ENCODE measurements at places on chromosomes 5 and 9. TPM values are rescaled to one million over a fixed set of nuclear protein-coding genes. Genes with fewer than 3 reads are reported as not detected.

DNA sequence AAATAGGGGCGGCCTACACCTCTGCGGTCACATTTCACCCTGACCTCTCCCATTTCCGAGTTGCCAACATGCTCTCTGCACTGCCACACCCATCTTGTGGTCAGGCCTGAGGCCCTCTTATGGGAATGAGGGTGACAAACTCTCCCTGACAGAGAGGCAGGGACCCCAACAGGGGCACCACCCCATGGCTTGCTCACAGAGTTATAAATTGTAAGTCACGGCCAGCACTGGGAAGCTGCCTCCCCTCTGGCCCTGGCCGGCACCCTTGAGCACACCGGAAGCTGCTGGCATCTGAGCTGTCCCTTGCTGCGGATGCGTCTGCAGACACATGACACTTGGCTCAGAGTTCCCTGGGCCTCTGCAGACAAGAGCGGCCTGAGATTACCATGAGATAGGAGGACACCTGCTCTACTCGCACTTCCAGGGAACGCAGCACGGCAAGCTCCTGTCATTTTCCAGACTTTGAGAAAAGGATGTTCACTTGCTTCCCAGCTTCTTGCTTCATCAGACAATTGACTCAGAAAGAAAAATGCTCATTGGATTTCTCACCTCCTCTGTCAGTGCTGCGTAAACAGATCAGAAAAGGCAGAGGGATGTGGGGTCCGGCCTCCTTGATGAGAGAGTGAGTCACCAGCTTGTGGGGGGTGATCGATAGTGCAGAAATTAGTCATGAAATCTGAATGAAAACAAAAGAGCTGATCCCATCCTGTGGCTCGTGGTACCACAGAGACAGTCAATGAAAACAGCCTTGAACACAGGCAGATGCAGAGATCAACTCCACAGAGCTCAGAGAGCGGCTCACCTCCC lies 269.8 kb downstream of the SYK start:
- peaks cover 9% of the 10 kb centered on the region for H3K27me3 ChIP-seq
- no peak overlapping the region for H3K27ac ChIP-seq
- H3K4me3 ChIP-seq = peak overlapping the region; percentile 35
- H3K4me1 ChIP-seq = peaks cover 5% of the 10 kb centered on the region
- no peaks in the 10 kb centered on the region for H3K36me3 ChIP-seq

- no peak overlapping the region for H3K4me3 ChIP-seq
- no peaks in the 10 kb centered on the region for H3K36me3 ChIP-seq
- DNase-seq = no peak
- no peaks in the 10 kb centered on the region for H3K27me3 ChIP-seq
- H3K4me1 ChIP-seq = peaks cover 6% of the 10 kb centered on the region
- H3K27ac ChIP-seq = no peak overlapping the region
Observed at GRCh38 chr5:68087866-68088265, 127.7 kb upstream of the PIK3R1 start.

- peaks cover 11% of the 10 kb centered on the region for H3K4me1 ChIP-seq
- no peaks in the 10 kb centered on the region for H3K27me3 ChIP-seq
- DNase-seq = peak; percentile 40
- peak overlapping the region; percentile 99 for H3K4me3 ChIP-seq
- peaks cover 4% of the 10 kb centered on the region for H3K36me3 ChIP-seq
Observed at GRCh38 chr5:172984244-172984953, 828 bp downstream of the ATP6V0E1 start.

DNA sequence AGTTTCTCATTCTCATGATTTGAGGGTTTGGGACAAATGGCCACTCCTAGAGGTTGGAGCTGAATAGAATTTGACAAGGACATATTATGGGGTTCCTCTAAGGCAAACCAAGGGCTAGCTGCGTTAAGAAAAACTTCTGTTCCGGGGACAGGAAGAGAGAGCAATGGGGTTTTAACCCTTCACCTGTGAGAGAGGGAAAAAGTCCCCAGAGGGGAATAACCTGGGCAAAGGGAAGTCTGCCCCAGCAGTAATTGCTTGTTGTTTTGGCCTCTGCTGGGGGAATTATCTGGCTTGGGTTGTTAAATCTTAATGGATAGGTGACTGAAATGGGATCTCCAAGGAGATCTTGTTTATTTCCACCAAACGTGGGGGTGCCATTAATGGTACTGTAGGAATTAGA lies 110.1 kb upstream of the MOCS2 start:
- H3K27ac ChIP-seq = no peak overlapping the region
- H3K36me3 ChIP-seq = no peaks in the 10 kb centered on the region
- DNase-seq = no peak
- H3K4me1 ChIP-seq = no peaks in the 10 kb centered on the region
- H3K27me3 ChIP-seq = no peaks in the 10 kb centered on the region

DNA sequence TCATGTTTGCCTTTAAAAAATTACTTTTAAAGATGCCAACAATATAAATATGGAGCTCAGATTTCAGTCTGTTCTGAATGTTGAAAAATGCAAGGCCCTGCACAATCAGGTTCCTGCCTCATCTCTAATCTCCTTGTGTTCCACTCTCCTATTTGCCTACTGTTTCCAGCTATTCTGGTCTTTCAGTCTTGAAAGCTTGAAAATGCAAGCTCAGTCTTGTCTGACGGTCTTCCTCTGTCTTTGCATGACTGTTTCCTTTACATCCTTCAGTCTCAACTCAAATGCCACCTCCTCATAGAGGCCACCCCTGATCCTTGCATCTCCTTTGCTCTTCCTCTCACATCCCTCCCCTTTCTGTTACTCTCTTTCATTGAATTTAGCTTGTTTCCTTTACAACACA lies 354.9 kb downstream of the KIF4B start:
- H3K36me3 ChIP-seq = no peaks in the 10 kb centered on the region
- H3K4me3 ChIP-seq = no peak overlapping the region
- H3K27ac ChIP-seq = no peak overlapping the region
- no peaks in the 10 kb centered on the region for H3K4me1 ChIP-seq
- no peaks in the 10 kb centered on the region for H3K27me3 ChIP-seq

- no peak for DNase-seq
- H3K27ac ChIP-seq = no peak overlapping the region
Observed at GRCh38 chr5:17154211-17154996, 63.0 kb upstream of the BASP1 start.

DNA sequence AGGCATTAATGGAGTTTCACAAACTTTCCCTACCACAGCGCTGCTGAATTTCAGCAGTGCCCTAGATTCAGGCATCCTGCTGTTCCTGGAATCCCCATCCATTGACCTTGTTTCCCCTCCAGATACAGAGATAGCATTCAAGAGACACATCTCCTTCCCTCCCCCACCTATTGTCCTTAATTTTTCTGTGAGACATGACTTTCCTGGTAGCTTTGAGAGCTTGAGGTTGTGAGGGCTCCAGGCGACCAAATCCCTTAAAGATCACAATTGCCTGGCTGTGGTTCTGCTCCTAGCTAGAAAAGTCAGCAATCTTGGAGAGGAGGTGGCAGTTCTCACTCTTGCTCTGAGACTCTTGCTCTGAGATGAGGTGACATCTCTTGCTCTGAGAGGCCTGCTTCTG lies 48.0 kb downstream of the PRR16 start:
- H3K4me1 ChIP-seq = no peaks in the 10 kb centered on the region
- H3K4me3 ChIP-seq = no peak overlapping the region
- H3K27ac ChIP-seq = no peak overlapping the region
- no peaks in the 10 kb centered on the region for H3K36me3 ChIP-seq
- no peak for DNase-seq
- peaks cover 4% of the 10 kb centered on the region for H3K27me3 ChIP-seq

DNA sequence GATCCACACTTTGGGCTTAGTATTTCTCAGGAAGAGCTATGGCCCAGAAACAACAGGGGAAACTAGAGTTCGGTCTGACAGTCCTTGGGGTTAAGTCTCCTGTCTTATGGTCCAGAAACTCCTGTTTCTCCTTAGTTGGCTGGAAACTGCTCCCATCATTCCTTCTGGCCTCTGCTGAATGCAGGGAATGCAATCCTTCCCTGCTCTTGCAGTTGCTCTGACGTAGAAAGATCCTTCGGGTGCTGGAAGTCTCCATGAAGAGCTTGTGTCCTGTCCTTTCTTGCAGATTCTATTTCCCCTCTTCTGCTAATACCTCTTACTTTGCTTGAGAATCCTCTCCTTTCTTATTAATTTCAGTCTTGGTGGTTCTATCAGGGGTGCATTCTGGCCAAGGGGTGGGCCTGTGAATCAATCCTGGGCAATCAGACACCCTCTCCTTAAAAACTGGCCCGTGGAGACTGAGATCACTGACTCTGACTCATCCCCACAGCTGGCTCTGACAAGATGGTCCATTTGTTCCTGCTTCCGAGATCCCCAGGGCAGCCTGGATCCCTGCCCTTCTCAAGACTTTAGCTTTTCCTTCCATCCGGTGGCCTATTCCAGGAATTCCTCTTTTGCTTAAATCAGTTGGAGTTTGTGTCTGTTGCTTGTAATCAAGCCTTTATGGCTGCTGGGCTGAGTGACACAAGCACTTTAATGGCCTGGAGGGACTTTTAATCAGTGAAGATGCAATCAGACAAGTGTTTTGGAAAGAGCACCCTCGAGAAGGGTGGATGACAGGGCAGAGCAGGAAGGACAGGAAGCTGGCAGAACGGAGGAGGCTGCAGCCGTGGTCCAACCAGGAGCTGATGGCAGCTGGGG lies 23.7 kb downstream of the PTGS1 start:
- H3K27ac ChIP-seq = no peak overlapping the region
- no peak for DNase-seq
- H3K4me3 ChIP-seq = no peak overlapping the region
- peaks cover 14% of the 10 kb centered on the region for H3K27me3 ChIP-seq

- H3K4me1 ChIP-seq = no peaks in the 10 kb centered on the region
- no peak overlapping the region for H3K4me3 ChIP-seq
- no peaks in the 10 kb centered on the region for H3K36me3 ChIP-seq
Observed at GRCh38 chr9:72600671-72601070, 79.3 kb downstream of the TMC1 start.

GRCh38 chr9:114757984-114758383 lies 47.9 kb downstream of the TNFSF15 start:
- peaks cover 20% of the 10 kb centered on the region for H3K27me3 ChIP-seq
- no peak overlapping the region for H3K27ac ChIP-seq
- no peak for DNase-seq

GRCh38 chr9:108565651-108566378 lies 290.0 kb downstream of the ACTL7B start:
- H3K36me3 ChIP-seq = no peaks in the 10 kb centered on the region
- no peak overlapping the region for H3K4me3 ChIP-seq
- DNase-seq = peak; percentile 34
- H3K27me3 ChIP-seq = peaks cover 82% of the 10 kb centered on the region

DNA sequence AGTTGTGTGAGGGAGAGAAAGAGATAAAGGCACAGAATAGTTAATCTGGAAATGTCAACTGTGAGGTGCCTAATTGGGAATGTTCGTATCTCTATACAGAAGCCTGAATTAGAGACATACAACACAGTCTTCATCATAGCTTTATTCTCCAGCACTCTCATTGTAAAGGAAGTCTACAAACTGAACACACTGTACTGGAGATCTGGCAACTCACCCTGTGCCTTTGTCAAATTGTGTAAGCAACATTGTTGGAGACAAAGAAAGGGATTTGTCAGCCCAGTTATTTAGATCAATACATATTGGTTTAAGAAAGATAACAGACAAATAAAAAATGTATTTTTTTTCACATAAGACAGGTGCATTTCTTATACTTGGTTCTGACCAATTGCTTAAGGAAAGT lies 832.9 kb upstream of the DMAC1 start:
- no peak overlapping the region for H3K27ac ChIP-seq
- H3K4me1 ChIP-seq = peaks cover 12% of the 10 kb centered on the region
- H3K27me3 ChIP-seq = no peaks in the 10 kb centered on the region

DNA sequence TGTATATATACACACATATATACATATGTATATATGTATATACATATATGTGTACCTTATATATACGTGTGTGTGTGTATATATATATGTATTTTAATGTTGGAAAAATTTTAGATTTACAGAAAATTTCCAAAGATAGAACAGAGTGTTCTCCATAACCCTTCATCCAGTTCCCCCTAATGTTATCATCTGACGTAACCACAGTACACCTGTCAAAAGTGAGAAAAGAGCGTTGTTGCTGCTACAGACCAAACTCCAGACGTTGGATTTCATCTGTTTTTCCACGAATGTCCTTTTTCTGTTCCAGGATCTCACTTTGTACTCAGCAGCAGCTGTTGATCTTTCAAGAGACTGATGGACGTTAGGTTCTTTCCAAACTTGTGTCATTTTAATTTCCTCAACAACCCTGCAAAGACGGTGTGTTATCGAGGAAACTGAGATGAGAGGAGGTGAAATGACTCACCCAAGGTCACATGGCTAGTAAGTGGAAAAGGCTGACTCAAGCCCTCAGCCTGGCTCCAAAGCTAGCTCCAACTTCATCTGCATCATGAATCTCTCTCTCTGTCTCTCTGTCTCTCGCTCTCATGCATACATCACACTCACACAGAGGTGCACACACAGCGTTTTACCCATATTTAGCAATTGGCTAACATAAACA lies 17.0 kb upstream of the NTNG2 start:
- no peaks in the 10 kb centered on the region for H3K36me3 ChIP-seq
- H3K4me3 ChIP-seq = no peak overlapping the region
- H3K27ac ChIP-seq = no peak overlapping the region
- H3K4me1 ChIP-seq = peaks cover 8% of the 10 kb centered on the region

DNA sequence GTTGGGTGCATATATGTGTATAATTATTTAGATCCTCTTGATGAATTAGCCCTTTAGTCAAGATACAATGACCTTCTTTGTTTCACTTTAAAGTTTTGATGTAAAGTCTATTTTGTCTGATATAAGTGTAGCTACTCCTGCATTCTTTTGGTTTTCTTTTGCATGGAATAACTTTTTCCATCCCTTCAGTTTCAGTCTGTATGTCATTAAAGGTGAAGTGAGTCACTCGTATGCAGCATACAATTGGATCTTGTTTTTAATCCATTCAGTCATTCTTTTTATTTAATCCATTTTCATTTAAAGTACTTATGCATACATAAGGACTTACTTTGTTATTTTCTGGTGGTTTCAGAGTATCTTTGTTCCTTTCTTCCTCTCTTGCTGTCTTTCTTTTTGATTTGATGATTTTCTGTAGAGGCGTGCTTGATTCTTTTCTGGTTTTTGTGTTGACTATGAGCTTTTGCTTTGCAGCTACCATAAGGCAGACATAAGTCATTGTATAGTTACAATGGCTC lies 36.3 kb upstream of the FAM120A start:
- H3K36me3 ChIP-seq = peaks cover 2% of the 10 kb centered on the region
- H3K4me1 ChIP-seq = no peaks in the 10 kb centered on the region
- no peak for DNase-seq
- peaks cover 4% of the 10 kb centered on the region for H3K27me3 ChIP-seq

DNA sequence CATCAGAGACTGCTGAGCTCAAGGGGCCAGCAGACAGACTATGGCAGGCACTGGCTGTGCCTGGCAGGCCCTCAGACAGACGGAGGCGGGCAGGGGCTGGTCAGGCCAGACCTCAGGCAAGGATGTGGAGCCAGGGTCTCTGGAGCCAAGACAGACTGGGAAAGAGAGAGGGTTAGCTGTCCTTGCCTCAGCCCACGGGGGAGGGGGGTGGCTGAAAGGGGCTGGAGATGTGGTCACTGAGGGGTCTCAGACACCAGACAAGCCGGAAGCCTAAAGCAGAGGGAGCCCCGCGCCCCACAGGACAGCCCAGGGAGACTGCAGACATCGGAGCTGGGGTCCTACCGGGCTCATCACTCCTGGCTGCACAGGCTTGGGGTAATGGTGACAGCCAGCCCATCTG lies 141.2 kb upstream of the FOXD4L5 start:
- no peak overlapping the region for H3K4me3 ChIP-seq
- DNase-seq = no peak
- no peaks in the 10 kb centered on the region for H3K4me1 ChIP-seq
- H3K27ac ChIP-seq = no peak overlapping the region

Gene PCDHB14
- total RNA-seq = 7.9 TPM

Gene SLC6A3
- total RNA-seq = not detected

Gene FGF18
- 2.3 TPM for total RNA-seq

Gene IGFBPL1
- total RNA-seq = 4.7 TPM

Gene MLLT3
- total RNA-seq = 23.8 TPM

Gene CCNO
- total RNA-seq = not detected

Gene SLC36A3
- not detected for total RNA-seq

Gene GNA14
- total RNA-seq = 0.14 TPM

Data from progenitor cell of endocrine pancreas (in vitro differentiated cells).